ENCODE measurements at places on chromosomes 7 and 10. TPM values are rescaled to one million over a fixed set of nuclear protein-coding genes. Genes with fewer than 3 reads are reported as not detected.

GRCh38 chr7:67901808-67902480, 905.3 kb downstream of the TYW1 start:
- DNase-seq: no peak
- H3K27me3 ChIP-seq: no peaks in the 10 kb centered on the region
- H3K4me1 ChIP-seq: no peaks in the 10 kb centered on the region
- no peak overlapping the region for H3K4me3 ChIP-seq
- H3K27ac ChIP-seq: no peak overlapping the region
- H3K36me3 ChIP-seq: no peaks in the 10 kb centered on the region

- H3K4me3 ChIP-seq: no peak overlapping the region
- H3K36me3 ChIP-seq: no peaks in the 10 kb centered on the region
- no peak for DNase-seq
- no peaks in the 10 kb centered on the region for H3K4me1 ChIP-seq
- no peaks in the 10 kb centered on the region for H3K27me3 ChIP-seq
These were observed 42.8 kb upstream of the NPY start for GRCh38 chr7:24241206-24241605.

DNA sequence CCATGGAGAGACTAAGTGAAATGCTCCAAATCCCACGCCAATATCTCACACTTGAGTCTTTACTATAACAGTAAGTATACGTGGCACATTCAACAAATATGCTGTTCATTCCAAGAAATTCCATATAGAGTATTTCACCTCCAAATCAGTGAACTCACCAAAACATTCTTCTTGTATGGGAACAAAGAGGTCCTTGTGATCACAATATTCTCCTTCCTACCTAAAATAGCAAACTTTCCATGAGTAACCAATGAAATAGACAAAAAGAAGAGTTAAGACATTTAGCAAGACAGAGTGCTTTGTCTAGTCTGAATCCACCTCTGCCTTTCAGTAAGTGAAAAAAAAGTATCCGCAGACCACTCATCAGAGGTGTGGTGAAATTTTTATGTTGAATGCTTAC, 77.3 kb upstream of the NXPH1 start:
- no peak overlapping the region for H3K4me3 ChIP-seq
- H3K36me3 ChIP-seq: no peaks in the 10 kb centered on the region
- DNase-seq: no peak

EZH2 gene
- 13.1 TPM for total RNA-seq

ZNF679 gene
- total RNA-seq: not detected

PAPOLB gene
- under 0.01 TPM for total RNA-seq

GRCh38 chr7:12861070-12861469, 173.6 kb downstream of the ARL4A start:
- no peaks in the 10 kb centered on the region for H3K36me3 ChIP-seq
- no peak overlapping the region for H3K4me3 ChIP-seq
- no peak overlapping the region for H3K27ac ChIP-seq
- DNase-seq: no peak
- no peaks in the 10 kb centered on the region for H3K27me3 ChIP-seq

GRCh38 chr7:4711093-4711492, 29.0 kb downstream of the FOXK1 start:
- peaks cover 10% of the 10 kb centered on the region for H3K36me3 ChIP-seq
- H3K27me3 ChIP-seq: no peaks in the 10 kb centered on the region
- peaks cover 29% of the 10 kb centered on the region for H3K4me1 ChIP-seq
- no peak overlapping the region for H3K4me3 ChIP-seq

DNA sequence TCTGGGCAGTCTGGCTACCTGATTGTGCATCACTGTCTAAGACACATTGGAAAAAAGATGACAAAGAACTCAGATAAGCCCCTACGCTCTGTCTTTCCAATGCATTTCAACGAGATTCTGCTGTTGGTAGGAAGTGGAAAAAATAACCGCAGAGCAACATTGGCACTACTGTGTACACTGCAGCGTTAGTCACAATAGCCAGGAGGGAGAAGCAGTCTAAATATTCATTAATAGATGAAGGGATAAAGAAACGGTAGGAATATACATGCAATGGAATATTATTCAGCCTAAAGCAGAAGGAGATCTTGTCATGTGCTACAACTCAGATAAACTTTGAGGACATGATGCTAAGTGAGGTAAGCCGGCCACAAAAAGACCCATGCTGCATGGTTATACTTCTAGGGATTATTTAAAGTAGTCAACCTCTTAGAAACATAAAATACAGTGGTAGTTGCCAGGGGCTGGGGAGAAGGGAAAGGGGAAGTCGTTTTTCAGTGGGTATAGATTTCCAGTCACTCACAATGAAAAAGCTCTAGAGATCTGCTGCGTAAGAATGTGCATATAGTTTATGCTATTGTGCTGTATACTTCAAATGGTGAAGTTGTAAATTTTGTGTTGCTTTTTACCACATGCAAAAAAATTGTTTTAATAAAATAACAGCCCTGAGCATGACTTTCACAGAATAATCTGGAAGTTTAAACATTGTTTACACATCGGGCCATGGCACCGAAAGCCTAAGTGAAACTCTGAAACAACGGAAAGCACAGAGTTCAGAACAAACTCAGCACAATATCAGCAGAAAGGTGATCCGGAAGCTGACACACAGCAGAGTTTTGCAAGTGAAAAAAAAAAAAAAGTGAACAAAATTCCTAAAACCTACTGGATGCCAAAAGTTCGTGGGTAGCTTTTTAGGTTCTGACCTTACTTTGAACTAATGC, 40.1 kb downstream of the ELMO1 start:
- H3K36me3 ChIP-seq: no peaks in the 10 kb centered on the region
- DNase-seq: no peak
- no peaks in the 10 kb centered on the region for H3K4me1 ChIP-seq

OR2A5 gene
- total RNA-seq: not detected

DNA sequence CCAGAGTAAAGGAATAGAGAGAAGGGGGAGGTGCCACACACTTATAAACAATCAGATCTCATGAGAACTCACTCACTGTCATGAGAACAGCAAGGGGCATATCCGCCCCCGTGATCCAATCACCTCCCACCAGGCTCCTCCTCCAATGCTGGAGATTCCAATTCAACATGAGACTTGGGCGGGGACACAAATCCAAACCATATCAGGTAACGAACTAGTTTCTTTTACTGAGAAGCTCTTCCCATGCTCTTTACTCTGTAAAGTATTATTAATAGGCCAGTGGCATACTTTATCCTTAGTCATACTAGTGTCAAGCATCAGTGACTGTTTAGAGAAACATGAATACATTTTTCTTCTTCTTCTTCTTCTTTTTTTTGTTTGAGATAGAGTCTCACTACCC, 39.4 kb upstream of the ZNF488 start:
- H3K27me3 ChIP-seq: peaks cover 26% of the 10 kb centered on the region
- DNase-seq: peak; percentile 35
- peaks cover 8% of the 10 kb centered on the region for H3K4me1 ChIP-seq
- H3K27ac ChIP-seq: no peak overlapping the region
- H3K4me3 ChIP-seq: no peak overlapping the region

DNA sequence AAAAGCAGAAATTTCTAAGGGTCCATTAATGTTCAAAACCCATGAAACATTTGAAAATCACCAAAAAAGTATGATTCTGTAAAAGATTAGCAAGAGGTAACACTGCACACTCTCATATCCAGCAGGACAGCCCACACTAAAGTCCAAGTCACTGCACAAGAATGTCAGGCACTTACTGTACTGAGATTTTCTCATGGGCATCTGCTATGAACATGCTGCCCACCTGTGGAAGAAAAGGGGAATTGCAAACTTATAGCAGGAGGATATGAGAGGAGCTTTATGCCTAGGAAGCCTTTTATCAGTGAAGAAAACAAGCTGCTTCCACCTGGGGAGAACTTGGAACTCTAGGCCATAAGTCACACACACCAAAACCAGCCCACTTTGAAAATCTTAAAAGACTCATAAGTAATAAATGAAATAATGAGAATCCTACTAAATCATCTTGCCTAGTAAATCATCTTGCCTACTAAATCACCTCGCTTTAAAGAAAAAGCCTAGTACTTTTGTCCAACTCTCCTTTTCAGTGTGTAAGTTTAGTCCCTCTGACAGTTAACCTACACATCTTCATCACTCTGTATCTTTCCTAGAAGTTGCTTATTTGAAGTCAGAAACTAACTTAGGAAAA, 46.1 kb downstream of the ARMH3 start:
- no peak overlapping the region for H3K27ac ChIP-seq
- peak; percentile 93 for DNase-seq
- no peaks in the 10 kb centered on the region for H3K4me1 ChIP-seq
- H3K4me3 ChIP-seq: no peak overlapping the region

- H3K36me3 ChIP-seq: peaks cover 19% of the 10 kb centered on the region
- H3K4me3 ChIP-seq: no peak overlapping the region
- H3K27ac ChIP-seq: no peak overlapping the region
- H3K4me1 ChIP-seq: no peaks in the 10 kb centered on the region
- H3K27me3 ChIP-seq: no peaks in the 10 kb centered on the region
- no peak for DNase-seq
These were observed 47.1 kb downstream of the VSTM4 start for GRCh38 chr10:49068209-49068608.

ACADSB gene
- total RNA-seq: 10.6 TPM

DNA sequence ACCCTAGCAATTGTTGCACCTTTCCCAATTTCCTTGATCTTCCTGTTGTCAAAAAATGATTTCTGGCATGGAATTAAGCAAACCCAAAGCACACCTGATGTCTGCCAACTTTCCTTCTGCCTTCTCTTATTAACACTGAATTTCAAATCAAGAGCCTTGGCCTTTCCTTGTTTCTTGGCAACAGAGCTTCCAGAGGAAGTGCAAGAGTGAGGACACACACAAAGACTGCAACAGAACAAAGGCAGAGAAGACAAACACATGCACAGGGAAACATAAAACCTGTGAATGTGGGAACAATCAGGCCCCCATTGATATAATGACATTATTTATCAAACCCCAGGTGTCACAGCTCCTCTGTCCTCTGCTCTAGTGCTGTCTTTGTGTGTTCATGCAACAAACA, 73.0 kb upstream of the IL6 start:
- no peaks in the 10 kb centered on the region for H3K36me3 ChIP-seq
- peaks cover 8% of the 10 kb centered on the region for H3K4me1 ChIP-seq
- H3K27ac ChIP-seq: no peak overlapping the region
- H3K27me3 ChIP-seq: no peaks in the 10 kb centered on the region
- DNase-seq: no peak

GRCh38 chr10:111732166-111732785, 451.3 kb downstream of the GPAM start:
- DNase-seq: no peak
- H3K4me1 ChIP-seq: no peaks in the 10 kb centered on the region
- no peaks in the 10 kb centered on the region for H3K27me3 ChIP-seq

DNA sequence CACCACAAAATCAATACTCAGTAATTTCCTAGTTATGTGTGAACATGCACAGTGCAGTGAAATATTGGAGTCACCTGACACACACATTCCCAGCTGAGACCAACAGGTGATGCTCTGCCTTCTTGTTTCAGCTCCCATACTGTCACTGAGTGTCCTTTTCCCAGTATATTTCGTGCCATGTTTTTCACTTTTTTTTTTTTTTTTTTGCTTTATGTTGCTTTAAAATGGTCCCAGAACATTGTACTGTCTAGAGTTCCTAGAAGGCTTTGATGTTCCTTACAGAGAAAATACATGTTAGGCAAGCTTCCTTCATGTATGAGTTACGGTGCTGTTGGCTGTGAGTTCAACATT, 45.6 kb downstream of the ELAPOR2 start:
- H3K27me3 ChIP-seq: no peaks in the 10 kb centered on the region
- no peaks in the 10 kb centered on the region for H3K4me1 ChIP-seq
- H3K27ac ChIP-seq: no peak overlapping the region
- DNase-seq: no peak
- H3K36me3 ChIP-seq: no peaks in the 10 kb centered on the region

- no peaks in the 10 kb centered on the region for H3K27me3 ChIP-seq
- no peak overlapping the region for H3K27ac ChIP-seq
- H3K4me3 ChIP-seq: no peak overlapping the region
- H3K4me1 ChIP-seq: no peaks in the 10 kb centered on the region
These were observed 26.7 kb downstream of the TSPAN14 start for GRCh38 chr10:80480852-80481251.

TMEM270 gene
- not detected for total RNA-seq

DNA sequence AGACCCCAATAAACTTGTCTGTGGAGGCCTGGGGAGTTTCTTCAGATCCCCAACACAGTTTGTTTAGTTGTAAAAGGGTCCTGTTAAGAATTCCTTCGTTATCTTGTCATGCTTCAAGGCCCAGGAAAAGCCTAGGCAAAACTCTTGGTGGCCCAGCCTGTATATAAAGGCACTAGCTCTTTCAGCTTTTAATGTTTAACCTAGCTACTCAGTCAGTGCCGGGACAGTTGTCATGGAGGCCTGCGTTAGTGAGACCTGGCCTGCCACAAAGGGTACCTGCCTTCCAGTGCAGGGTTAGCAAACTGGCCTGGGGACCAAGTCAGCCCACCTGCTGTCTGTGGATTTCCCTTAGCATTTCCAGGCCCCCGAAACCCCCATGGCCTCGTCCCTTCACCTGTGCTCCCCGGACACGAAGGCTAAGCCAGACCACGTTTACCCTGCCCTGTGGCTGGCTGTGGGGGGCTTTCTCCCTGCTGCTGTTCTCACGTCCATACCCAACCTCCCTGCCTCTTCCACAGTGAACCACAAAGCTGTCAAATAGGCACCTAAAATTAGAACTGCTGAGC, 96.9 kb upstream of the PPP2R2D start:
- H3K27ac ChIP-seq: no peak overlapping the region
- H3K27me3 ChIP-seq: no peaks in the 10 kb centered on the region
- H3K4me1 ChIP-seq: no peaks in the 10 kb centered on the region
- H3K4me3 ChIP-seq: no peak overlapping the region
- no peaks in the 10 kb centered on the region for H3K36me3 ChIP-seq

PRF1 gene
- not detected for total RNA-seq

DNA sequence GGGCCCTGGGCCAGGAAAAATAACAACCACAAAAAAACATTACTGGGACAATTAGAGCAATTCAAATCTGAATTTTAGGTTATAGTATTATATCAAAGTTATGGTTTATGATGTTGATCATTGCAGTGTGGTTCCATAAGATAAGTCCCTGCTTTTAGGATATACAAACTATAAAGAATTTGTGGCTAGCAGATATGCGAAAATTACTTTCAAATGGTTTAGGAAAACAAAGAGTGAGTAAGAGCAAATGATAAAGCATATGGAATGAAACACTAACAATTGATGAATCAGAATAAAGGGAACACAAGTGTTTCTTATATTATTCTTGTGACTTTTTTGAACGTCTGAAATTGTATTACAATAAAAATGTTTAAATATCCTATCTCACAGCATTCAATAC, 64.4 kb upstream of the HECTD2 start:
- H3K27me3 ChIP-seq: no peaks in the 10 kb centered on the region
- H3K36me3 ChIP-seq: no peaks in the 10 kb centered on the region
- H3K4me1 ChIP-seq: peaks cover 16% of the 10 kb centered on the region
- DNase-seq: peak; percentile 67
- H3K4me3 ChIP-seq: no peak overlapping the region

OPALIN gene
- total RNA-seq: not detected

GRCh38 chr7:76514926-76515771, 4.8 kb downstream of the UPK3B start:
- no peaks in the 10 kb centered on the region for H3K36me3 ChIP-seq
- no peak for DNase-seq
- peaks cover 2% of the 10 kb centered on the region for H3K4me1 ChIP-seq
- no peak overlapping the region for H3K4me3 ChIP-seq
- no peak overlapping the region for H3K27ac ChIP-seq

CALML5 gene
- total RNA-seq: not detected

GALNT17 gene
- total RNA-seq: not detected

- DNase-seq: no peak
- no peaks in the 10 kb centered on the region for H3K4me1 ChIP-seq
- H3K27ac ChIP-seq: no peak overlapping the region
- no peaks in the 10 kb centered on the region for H3K36me3 ChIP-seq
- H3K4me3 ChIP-seq: no peak overlapping the region
These were observed 13.4 kb downstream of the CFAP43 start for GRCh38 chr10:104218751-104219150.

- no peak overlapping the region for H3K27ac ChIP-seq
- H3K4me3 ChIP-seq: no peak overlapping the region
- H3K36me3 ChIP-seq: no peaks in the 10 kb centered on the region
- peaks cover 26% of the 10 kb centered on the region for H3K4me1 ChIP-seq
- H3K27me3 ChIP-seq: peaks cover 2% of the 10 kb centered on the region
These were observed 14.4 kb upstream of the TTYH3 start for GRCh38 chr7:2617325-2617905.

Measured in IMR-90 (cell line).